Spleen (tissue), 13 donors: ENCODE measurements at places on chromosomes 2 and 18. TPM values are rescaled to one million over a fixed set of nuclear protein-coding genes. Genes with fewer than 3 reads are reported as not detected.

Gene GCG
- 0.28 TPM for polyA plus RNA-seq

Gene CNGA3
- not detected for polyA plus RNA-seq

Gene TDRD15
- polyA plus RNA-seq = 0.02 TPM

Gene TMEM247
- not detected for polyA plus RNA-seq

Gene SPC25
- 0.54 TPM for polyA plus RNA-seq

Gene CD28
- 2.3 TPM for polyA plus RNA-seq

Gene CBLN2
- 0.63 TPM for polyA plus RNA-seq

Gene LRATD1
- 0.29 TPM for polyA plus RNA-seq

Gene RFTN2
- 0.65 TPM for polyA plus RNA-seq

Gene PARD6G
- 0.47 TPM for polyA plus RNA-seq

Gene FOXI3
- not detected for polyA plus RNA-seq

Gene CYP26B1
- 0.87 TPM for polyA plus RNA-seq

Gene NT5DC4
- 0.47 TPM for polyA plus RNA-seq

Gene CCL20
- 0.46 TPM for polyA plus RNA-seq

Gene POTEC
- not detected for polyA plus RNA-seq

Gene ST6GAL2
- under 0.01 TPM for polyA plus RNA-seq

Gene RBM43
- polyA plus RNA-seq = 6.8 TPM

Gene DAPL1
- polyA plus RNA-seq = not detected

Gene KCNE4
- 2.2 TPM for polyA plus RNA-seq

Gene ADRA2B
- 1.8 TPM for polyA plus RNA-seq

Gene ABCB11
- 0.07 TPM for polyA plus RNA-seq

Gene PLCL1
- 0.54 TPM for polyA plus RNA-seq

Gene CRYGD
- polyA plus RNA-seq = not detected

Gene CIAO1
- 49.1 TPM for polyA plus RNA-seq

Gene ZC3H8
- 6.0 TPM for polyA plus RNA-seq

Gene CAPN14
- polyA plus RNA-seq = 0.98 TPM

Gene SLC5A7
- polyA plus RNA-seq = not detected

Gene TNFAIP6
- 0.46 TPM for polyA plus RNA-seq

Gene LYPD6B
- 2.7 TPM for polyA plus RNA-seq

Gene AKAIN1
- not detected for polyA plus RNA-seq

Gene IER3IP1
- polyA plus RNA-seq = 12.9 TPM

Gene HOXD4
- 0.88 TPM for polyA plus RNA-seq

Gene CCDC150
- 1.5 TPM for polyA plus RNA-seq

Gene EMX1
- polyA plus RNA-seq = not detected

Gene TMEM17
- 0.22 TPM for polyA plus RNA-seq

Gene KLHL30
- 0.09 TPM for polyA plus RNA-seq

Gene CYP1B1
- polyA plus RNA-seq = 17.7 TPM

Gene MEP1B
- not detected for polyA plus RNA-seq
